Midbrain (tissue), 1 donor: ENCODE measurements at places on chromosomes 3 and 15.
A peak's percentile ranks its signal among the peaks of the same experiment; 100 is the strongest.

DNA sequence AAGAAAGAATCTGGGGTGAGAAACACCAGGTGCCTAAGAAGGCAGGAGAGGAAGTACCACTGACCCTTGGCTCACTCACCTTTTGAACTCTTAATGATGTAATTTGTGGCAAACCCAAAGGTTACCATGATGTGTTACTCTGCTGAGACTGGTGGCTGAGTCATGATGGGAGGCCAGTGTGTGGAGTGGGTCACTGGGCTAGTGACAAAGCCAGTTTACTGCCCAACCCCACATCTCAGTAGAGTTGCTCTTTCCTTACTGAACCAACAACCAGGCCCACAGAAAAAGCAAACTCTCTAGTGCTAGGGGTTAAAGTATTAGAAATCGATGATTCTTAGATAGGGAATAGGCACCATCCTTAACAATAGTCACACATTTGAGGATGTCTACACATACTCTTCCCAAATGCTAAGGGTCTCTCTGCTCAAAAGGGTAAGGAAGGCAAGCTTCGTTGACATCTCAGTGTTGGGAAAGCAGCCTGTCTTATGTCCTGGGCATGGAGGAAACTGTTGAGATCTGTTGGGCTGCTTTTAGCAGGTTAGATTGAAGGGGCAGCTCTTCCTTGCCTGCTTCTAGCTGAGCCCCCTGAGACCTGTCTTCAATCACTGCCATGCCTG, 3.1 kb downstream of the RBP2 start:
- no peak for DNase-seq

GRCh38 chr3:143326983-143327778, 207.6 kb downstream of the CHST2 start:
- DNase-seq, result no peak

GRCh38 chr3:11136830-11137626, 17.3 kb upstream of the HRH1 start:
- no peak for DNase-seq

DNA sequence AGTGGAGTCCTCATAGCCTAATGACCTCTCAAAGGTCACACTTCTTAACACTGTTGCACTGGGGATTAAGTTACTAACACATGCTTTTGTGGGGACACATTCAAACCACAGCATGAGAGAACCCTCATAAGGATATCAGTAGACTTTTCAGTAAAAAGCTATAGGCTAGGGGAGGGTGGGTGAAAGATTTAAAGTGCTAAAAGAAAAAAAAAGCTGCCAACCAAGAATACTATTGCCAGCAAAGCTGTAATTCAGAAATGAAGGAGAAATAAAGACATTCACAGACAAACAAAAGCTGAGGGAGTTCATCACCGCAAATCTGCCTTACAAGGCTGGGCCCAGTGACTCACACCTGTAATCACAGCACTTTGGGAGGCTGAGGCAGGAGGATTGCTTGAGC, 50.4 kb upstream of the PRSS50 start:
- DNase-seq, result no peak

DNA sequence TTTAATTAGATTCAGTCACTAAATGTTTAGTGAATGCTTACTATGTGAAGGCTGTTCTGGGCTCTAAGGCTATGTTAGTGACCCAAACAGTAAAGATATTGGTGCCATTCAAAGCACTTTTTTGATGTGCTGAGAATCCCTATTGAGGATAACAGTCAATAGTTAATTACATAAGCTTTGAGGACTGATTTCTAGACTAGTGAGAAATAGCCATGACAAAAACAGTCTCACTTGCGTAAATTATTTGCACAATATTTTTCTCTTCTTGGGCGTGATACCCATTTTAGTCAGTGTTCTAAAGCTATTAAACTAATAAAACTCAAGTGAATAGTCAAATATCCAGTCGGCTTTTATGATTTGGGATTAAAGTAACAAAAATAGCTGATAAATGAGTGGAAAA, 74.6 kb downstream of the UBE2E2 start:
- DNase-seq, result no peak

DNA sequence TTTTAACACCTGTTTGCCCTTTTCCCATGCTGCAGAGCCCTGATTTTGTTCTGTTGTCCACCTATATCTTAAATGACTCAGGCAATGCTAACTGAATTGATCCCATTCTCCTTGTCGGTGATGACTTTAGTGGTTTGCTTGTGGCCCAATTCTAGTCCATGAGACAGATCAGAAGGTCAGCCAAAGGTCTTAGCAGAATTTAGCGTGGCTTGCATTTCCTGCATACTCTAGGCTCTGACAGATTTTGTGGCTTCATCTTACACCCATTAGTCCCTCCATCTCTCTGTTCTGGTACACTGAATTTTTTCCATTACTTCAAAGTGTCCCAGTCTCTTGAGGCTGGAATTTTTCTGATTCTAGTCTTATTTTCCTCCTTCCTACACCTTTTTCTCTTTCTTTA, 161.9 kb downstream of the STAC start:
- DNase-seq, result no peak

DNA sequence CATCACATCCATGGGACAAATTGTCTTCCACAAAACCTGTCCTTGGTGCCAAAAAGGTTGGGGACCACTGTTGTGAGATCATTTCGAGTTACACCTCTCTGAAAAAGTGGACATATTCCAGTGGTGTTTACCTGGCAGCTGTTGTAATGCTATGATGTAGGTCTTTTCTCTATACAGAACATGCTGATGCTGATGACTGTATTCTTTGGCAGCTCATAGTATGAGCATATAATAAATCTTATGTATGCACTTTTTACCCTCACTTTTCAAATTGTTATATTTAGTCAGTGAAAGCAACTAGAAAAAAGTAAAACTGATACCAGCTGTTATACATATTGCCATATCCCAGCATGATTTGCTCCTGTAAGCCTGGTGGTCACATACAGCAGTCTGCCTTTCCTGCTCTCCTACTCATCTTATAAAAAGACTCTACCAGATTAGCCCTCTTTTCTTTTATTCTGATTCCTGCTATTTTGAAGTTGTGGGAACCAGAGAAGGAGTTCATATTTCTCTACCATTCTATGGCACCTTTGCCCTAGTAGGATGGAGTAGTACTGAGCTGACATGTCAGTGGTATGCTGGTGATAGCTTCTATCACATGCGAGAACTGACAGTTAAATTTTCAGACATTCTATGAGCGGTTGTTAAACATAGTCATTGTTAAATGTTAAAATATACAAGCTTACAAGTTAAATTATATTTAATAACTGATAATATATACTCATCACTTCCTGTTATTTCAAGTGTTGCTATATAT, 128.7 kb downstream of the FNDC3B start:
- no peak for DNase-seq

- DNase-seq, result no peak
Observed at GRCh38 chr3:106485217-106485616, 616.4 kb upstream of the CBLB start.

DNA sequence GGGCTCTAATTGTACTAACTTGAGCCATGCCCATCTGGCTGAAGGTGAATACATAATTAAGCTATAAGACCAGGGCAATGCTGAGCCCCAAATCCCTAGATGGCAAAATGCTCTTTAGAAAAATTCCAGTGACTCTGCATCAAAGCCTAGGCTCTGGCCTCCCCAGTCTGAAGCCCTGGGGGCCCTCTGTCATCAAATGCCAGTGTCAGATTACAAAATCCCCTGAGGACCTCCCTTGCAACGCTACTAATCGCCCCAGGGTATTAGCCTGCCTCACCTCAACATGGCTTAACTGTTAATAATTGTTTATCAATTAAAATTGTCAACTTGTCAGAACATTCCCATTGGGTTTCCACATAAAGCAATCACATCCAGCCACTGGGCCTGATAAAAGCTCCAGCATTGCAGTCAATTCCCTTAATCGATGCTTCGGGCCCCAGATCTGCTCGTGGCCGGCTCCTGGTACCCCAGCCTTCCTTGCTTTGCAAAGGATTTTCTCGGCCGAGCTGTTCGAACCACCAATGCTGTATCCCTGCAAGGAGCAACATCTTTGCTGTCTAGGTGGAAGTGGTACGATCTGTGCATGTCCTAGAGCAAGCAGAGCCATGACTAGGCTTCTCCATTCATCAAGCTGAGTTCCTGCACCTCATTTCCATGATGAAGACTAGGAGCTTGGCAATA, 151.7 kb downstream of the MEGF11 start:
- no peak for DNase-seq

GRCh38 chr15:64044300-64045100, 1.8 kb downstream of the DAPK2 start:
- DNase-seq, result no peak

DNA sequence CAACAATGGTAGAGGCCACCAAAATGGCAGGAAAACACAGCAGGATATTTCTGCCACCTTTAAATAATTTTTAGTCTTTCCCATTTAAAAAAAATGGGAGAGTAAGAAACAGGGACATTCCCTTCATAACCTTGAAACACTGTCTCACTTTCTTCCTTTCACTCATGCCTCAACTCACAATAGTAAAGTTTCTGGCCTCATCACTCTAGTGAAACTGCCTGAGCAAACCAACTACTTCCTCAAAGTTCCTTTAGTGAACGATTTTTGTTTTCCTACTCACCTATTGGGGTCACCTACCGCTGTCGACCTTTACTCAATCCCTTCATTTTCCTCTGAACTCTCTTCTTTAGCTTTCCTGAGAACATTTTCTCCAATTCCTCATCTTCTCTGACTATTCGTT, 33.0 kb downstream of the SHC4 start:
- no peak for DNase-seq

DNA sequence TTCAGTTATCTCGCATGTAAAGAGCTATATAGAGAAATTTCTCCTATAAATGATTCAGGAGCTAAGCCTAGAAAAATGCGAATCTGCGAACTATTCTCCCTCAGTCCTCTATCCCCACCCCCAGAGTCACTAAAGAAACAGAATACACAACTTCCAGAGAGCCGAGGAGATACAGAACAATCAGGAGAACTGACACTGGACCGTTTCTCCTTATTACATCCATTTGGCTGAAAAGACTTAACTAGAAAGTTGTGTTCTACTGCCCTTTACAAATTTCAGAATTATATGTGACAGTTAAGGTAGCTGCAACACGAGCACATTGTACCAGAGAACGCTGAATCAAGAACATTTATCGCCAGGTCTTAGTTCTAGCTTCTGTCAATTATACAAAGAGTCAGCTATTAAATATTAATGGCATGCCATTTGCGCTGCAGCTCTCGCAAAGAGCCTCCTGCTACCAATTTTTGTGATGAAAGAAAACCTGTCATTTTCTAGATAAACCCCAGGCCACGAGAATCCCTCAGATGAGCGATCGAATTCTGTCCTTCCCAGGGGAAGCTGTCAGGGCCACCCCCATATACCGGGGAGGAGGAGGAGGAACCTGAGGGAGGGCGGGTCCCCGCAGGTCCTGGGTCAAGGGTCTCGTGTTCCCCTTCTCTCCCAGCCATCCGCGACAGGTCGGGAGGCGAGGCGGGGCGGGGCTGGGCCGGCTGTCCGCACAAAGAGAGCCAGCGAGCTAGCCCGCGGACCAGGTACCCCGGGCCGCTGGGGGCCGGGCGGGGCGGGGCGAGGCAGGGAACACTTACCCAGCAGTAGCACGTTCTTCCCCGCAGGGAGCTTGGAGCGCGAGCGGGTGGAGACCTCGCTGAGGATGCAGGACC, 878 bp downstream of the DYNC1LI1 start:
- DNase-seq, result peak; percentile 49

DNA sequence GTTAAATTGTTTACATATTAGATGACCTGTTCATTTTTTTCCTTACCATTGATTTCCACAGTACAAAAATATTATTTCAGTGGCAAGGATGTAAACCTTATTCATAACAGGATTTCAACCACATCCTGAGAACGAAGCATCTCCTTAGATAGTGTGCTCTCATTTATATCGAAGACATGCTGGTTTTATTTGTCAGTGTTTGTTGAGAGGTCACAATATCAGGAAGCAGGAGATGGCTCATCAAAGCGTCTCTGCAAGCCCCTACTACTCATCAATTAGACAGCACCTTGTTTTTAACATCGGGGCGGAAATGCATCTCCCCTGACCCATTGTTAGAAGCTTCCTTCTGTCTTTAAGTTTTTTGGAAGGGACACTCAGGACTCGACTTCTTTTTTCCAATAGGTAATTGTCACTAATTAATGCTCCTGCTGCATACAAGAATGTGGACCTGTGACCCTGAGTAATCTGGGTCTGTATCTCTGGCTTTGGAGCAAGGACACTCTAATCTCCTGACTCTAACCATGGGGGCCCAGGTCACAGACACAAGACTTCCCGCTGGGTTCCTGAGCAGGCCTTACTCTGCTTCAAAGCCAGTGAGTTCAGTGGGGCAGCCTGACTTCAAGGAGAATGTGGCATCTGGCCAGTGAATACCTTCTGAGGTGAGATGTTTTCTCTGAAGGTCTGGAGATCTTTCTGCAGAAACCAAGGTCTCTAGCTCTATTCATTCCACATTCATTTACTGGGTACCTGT, 50.3 kb downstream of the MECOM start:
- DNase-seq, result no peak

DNA sequence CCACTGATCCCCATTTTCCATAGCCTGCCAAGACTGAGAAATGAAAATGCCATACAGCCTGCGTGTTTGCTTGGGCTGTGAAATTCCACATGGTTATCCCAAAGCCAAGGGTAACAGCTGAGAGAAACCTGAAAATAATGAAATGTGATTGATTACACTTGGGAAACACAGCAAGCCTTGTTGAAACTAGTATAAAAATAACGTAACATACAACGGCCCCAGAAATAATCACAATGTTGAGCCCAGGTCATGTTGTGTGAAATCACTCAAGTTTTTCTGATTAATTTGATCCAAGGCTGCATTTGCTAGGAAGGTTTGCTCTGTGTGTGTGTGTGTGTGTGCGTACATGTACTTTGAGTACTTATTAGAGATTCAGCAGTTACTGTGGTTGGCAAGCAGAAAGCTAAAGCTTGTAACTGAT, 269.0 kb downstream of the OXSM start:
- no peak for DNase-seq

- DNase-seq, result no peak
Observed at GRCh38 chr3:2423143-2423542, 324.5 kb downstream of the CNTN4 start.

- peak; percentile 9 for DNase-seq
Observed at GRCh38 chr3:147680837-147681483, 271.8 kb downstream of the ZIC1 start.

- no peak for DNase-seq
Observed at GRCh38 chr3:52029535-52029934, 26.8 kb downstream of the DUSP7 start.

- DNase-seq, result no peak
Observed at GRCh38 chr3:144018776-144019175, 47.2 kb downstream of the DIPK2A start.
